Stimulated activated CD4-positive, alpha-beta T cell treated with anti-CD3 and anti-CD28 coated beads, Interleukin-1b, Interleukin-23, amount 100 ng/mL, for 48 hours (primary cell): ENCODE measurements at places on chromosomes 7 and 10.

DNA sequence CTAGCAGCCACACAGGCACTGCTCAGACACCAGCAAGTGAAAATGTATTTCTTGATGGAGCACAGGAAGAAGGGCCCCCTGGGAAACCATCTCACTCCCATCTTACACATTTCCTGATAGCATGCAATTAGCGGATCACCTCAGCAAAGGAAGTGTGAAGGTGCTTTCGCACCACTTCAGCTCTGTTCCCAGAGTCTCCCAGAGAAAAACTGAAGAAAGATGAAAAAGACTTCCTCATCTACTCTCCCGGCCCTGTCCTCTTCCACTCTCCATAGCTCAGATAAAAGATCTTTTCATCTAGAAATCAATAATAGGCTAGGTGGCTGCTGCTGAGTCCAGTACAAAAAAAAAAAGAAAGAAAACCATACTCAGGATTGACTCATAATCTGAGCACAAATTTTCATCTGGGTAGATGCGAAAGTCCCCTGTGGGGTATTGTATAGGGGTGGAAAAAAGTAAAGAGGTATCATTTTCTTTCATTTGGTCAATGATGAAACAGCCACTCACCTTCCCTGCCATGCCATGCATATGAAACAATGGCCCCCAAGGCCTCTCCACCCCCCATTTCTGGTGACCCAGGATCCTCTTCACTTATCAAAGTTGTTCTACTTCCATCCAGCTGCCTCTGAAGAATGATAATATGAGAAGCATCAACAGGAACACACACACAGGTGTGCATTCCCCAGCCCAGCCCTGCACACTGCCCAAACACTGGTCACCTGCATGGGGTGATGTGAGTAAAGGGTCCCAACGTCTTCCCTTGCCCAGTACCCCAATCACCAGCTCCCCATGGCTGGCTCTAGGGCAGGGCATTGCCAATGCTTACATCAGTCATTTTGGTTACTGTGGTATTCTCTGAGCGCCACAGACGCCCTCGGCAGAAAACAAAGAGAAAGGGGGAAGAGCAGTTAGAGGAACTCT, 48.8 kb upstream of the DGKI start:
- peak; percentile 42 for DNase-seq

GRCh38 chr10:62456611-62457101, 82.5 kb downstream of the ZNF365 start:
- no peak for DNase-seq

- DNase-seq, result no peak
Observed at GRCh38 chr7:78326876-78327275, 528.3 kb downstream of the PHTF2 start.

GRCh38 chr7:89002981-89003956, 207.7 kb upstream of the TEX47 start:
- no peak for DNase-seq

DNA sequence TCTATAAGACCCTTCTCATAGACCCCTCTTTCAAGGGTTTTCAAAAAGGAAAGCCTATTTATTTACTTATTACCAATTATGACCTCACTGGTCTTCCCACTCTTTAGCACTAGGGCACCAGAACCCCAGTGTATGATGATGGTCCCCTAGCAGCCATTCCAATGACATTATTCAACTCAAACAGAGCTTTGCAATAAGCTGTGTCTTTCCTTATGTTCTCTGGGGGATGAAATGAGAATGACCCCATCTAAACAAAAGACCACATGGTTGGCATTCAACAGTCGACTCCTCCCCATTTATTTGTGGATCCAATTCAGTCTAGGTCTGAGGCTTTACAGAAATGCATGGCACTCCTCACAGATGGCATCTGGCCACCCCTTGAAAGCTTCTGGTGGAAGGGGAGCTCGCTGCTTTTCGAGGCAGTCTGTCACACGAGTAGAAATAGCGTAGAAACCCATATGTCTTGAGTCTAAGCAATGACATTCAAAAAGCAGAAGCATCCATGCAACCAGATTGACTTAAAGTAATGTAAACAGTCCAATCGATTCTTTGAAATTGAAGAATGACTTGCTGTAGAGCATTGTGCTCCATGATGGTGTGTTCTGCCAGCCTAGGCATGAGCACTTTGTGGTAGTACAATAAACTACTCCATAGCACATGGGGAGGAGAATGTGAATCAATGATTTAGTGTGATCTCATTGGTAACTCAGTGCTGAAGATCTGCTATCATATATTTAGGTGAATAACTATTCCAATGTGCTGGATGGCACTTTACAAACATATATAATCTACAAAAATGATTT, 29.8 kb downstream of the NRP1 start:
- DNase-seq, result no peak

DNA sequence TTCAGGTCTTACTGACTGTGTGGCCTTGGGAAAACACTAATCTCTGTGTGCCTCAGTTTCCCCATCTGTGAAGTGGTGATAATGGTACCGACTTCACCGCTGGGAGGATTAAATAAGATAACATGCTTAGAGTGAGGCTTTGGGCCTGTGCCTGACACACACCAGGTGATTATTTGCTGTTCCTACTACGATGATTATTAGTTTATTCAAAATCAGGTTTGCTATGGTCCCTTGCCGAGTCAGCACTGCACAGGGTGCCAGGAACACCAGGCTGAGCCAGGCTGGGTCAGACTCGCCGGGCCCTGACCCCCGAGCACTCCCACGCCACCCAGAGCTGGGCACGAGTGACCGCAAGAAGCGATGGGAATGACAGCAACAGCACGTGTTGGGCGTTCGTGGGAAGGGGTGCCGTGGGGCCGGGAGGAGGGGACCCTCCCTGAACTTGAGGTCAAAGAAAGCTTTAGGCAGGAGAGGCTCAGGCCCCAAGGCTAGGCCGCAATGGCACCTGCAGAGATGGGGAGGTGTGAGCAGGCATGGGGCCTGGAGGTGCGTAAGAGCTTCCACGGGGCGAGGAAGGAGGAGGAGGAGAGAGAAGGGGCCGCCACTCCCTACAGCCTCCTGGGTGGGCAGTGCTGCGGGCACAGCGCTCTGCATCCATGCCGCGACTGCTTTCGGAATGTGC, 325.4 kb downstream of the DNAJB6 start:
- no peak for DNase-seq
